ENCODE measurements at places on chromosomes 13 and 19. TPM values are rescaled to one million over a fixed set of nuclear protein-coding genes. Genes with fewer than 3 reads are reported as not detected.
A peak's percentile ranks its signal among the peaks of the same experiment; 100 is the strongest.

DNA sequence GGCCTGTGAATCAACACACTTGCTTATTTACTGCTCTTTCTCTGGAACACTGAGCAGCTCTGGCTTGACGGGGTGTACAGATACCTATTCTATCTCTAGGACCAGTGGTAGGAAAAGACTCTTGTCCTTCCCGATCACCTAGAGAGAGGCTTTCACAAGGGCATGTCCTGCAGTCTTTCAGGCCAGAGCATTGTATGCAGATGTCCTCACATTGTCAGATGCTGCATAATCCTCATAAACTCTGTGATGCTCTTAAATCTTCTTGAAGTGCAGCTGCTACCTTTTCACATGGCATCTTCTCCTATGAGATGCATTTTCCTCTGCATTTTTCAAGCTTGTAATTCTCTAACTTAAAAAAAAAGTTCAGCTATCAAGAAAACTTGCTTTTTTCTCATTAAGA is 369.4 kb downstream of the OLFM4 start:
- H3K27me3 ChIP-seq, result no peaks in the 10 kb centered on the region
- H3K36me3 ChIP-seq, result no peaks in the 10 kb centered on the region
- no peaks in the 10 kb centered on the region for H3K4me1 ChIP-seq
- no peak overlapping the region for H3K4me3 ChIP-seq

FXYD3 gene
- total RNA-seq, result 287 TPM

- H3K27ac ChIP-seq, result no peak overlapping the region
- no peak overlapping the region for H3K4me3 ChIP-seq
- H3K27me3 ChIP-seq, result no peaks in the 10 kb centered on the region
- DNase-seq, result no peak
Observed at GRCh38 chr13:38759390-38759789, 72.5 kb downstream of the FREM2 start.

DNA sequence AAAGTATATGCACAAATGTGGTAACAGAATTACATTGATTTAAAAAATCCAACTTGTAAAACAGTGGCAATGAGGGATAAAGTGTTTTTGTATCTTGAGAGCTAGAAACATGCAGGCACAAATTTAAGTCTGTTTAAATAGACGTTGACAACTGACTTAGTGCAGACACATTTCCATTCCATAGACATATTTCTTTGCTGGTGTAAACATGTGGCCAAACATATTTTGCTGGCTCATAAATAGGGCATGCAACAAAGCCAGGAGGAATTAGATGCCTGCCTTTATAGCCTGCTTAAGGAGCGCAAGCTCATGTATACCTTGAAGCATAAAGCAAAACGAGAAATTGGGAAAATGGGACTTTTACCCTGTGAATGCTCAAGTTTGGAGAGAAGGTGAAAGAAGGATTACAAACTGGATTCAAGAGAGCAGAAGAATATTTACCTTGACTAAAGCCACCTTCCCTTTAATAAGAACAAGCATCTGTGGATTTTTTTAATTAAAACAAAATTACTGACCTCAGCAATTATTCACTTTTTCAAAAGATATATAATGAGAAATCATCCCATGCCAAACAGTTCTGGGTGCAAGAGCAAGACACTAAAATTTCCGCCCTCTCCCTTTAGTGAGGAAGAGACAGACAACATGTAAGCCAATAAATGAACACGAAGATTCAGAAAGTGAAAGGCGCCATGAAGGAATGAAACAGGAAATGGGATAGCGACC is 71.0 kb downstream of the DCT start:
- no peak for DNase-seq
- H3K4me3 ChIP-seq, result no peak overlapping the region
- no peak overlapping the region for H3K27ac ChIP-seq
- no peaks in the 10 kb centered on the region for H3K27me3 ChIP-seq
- no peaks in the 10 kb centered on the region for H3K4me1 ChIP-seq

- no peak overlapping the region for H3K27ac ChIP-seq
- no peaks in the 10 kb centered on the region for H3K4me1 ChIP-seq
- DNase-seq, result no peak
- H3K36me3 ChIP-seq, result no peaks in the 10 kb centered on the region
- peaks cover 27% of the 10 kb centered on the region for H3K27me3 ChIP-seq
Observed at GRCh38 chr13:102751886-102752285, 21.7 kb downstream of the TEX30 start.

PSG3 gene
- not detected for total RNA-seq

GRCh38 chr13:34207872-34208271 is 389.9 kb downstream of the RFC3 start:
- no peak for DNase-seq
- H3K4me1 ChIP-seq, result no peaks in the 10 kb centered on the region
- H3K27ac ChIP-seq, result no peak overlapping the region
- 0 out of 2 replicates have a peak, but pooled peaks cover 2% of the 10 kb centered on the region for H3K36me3 ChIP-seq
- H3K27me3 ChIP-seq, result no peaks in the 10 kb centered on the region
- no peak overlapping the region for H3K4me3 ChIP-seq

KLK15 gene
- not detected for total RNA-seq

- peak; percentile 73 for DNase-seq
- H3K27ac ChIP-seq, result peak overlapping the region; percentile 81
- H3K4me3 ChIP-seq, result peak overlapping the region; percentile 69
Observed at GRCh38 chr19:12669270-12670158, 2.9 kb downstream of the WDR83 start.
